PC-9 (cell line): ENCODE measurements at places on chromosomes 4 and X. TPM values are rescaled to one million over a fixed set of nuclear protein-coding genes. Genes with fewer than 3 reads are reported as not detected.

GRCh38 chr4:85600501-85600900 lies 125.6 kb downstream of the ARHGAP24 start:
- DNase-seq = no peak

- DNase-seq = no peak
These were observed 2394.2 kb upstream of the AGA start for GRCh38 chr4:179836179-179837075.

DNA sequence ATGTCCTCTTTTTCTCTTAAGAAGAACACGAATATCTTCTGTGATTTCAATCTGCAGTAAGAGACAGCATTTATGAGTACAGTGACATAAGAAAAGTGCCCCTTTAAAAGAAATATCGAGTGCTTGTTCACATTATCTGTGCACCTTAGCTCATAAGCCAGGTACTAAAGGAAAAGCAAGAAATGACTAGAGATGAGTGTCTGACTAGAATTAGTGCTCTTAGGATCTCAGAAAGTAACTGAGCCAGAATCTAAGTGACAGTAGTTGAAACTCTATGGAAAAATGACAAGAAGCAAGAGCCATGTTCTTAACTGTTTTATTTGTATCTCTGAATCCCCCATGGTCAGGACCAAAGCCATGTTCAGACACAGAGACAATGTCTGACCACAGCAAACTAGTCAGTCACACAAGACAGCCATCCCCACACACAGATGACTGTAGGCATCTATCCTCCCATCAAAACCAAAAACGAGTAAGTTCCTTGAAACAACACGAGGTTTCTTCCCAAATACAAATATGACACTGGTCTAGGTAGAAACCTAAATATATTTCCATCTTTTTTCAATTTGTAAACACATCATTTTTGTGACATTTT lies 36.8 kb downstream of the ACSL4 start:
- DNase-seq = no peak

DNA sequence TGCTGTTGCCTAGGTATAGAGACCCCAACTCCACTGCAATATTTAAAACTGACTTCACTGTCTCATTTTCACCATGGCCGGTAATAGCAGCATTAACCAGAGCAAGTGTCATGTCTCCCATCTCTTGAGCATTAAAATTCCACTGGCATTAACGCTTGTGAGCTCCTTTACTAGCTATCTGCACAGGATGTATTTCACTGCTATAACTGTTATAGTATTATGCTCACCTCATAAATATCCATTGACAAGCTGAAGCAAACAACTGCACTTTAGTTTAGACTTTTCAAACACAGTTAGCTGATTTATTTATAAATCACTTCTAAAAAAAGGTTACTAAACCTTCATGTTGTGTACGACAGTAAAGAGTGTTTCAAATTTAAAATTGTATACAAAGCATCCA lies 157.8 kb downstream of the ANTXR2 start:
- DNase-seq = no peak

GRCh38 chr4:38870098-38870808 lies 2.6 kb downstream of the FAM114A1 start:
- no peak for DNase-seq

DNA sequence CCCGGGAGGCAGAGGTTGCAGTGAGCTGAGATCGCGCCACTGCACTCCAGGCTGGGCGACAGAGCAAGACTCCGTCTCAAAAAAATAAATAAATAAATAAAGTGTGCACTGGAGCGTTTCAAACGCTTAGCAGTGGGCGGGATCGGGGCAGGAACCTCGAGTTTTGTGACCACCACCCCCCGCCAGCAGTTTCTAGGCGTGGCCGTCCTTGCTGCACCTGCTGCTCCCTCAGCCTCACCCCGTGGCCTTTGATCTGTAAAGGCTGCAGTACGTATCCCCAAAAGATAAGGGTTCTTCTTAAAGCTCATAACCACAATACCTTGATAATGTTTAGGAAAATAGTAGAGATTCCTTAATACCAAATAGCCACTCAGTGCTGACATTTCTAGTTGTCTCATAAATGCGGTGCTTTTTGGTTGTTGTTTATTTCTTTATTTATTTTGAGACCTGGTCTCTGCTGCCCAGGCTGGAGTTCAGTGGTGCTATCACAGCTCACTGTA lies 33.2 kb downstream of the PCGF3 start:
- DNase-seq = no peak

GRCh38 chr4:127203562-127204200 lies 429.1 kb upstream of the INTU start:
- no peak for DNase-seq

DNA sequence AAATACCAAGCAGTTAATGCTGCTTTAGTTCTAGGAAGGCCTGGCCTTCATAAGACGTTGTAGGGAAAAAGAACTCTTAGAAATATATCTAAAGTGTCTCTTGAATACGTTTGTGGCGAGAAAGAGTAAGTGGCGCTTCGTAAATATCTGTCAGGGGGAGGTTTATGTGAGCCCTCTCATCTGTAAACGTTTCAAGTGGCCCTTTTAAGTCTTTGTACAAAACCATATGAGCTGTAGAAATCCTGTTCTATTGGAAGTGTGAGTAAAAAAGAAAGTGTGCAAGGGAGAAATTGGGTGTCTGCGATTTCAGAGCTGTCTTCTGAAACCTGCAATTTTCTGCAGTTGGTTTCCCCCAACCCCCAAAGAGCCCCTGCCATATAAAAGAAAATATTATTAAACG lies 8.6 kb upstream of the INTU start:
- DNase-seq = no peak

The CD38 gene
- 0.90 and 1.3 TPM in 2 replicates for total RNA-seq

The UGT2B17 gene
- total RNA-seq = not detected in 2 replicates

The MAMLD1 gene
- total RNA-seq = 1.5 and 2.5 TPM in 2 replicates

The VCX gene
- 0.57 and 1.5 TPM in 2 replicates for total RNA-seq

The ABLIM2 gene
- 1.6 and 6.2 TPM in 2 replicates for total RNA-seq
